Gastroesophageal sphincter (tissue), 4 donors: ENCODE measurements at places on chromosomes 11 and 22. TPM values are rescaled to one million over a fixed set of nuclear protein-coding genes. Genes with fewer than 3 reads are reported as not detected.

KCNK7 gene
- 1.5 TPM for total RNA-seq

UBQLNL gene
- 0.31 TPM for total RNA-seq

OR5B21 gene
- not detected for total RNA-seq

TEX54 gene
- total RNA-seq, result not detected

LSP1 gene
- 13.4 TPM for total RNA-seq

PARVA gene
- 235 TPM for total RNA-seq

MS4A6A gene
- total RNA-seq, result 119 TPM

DNA sequence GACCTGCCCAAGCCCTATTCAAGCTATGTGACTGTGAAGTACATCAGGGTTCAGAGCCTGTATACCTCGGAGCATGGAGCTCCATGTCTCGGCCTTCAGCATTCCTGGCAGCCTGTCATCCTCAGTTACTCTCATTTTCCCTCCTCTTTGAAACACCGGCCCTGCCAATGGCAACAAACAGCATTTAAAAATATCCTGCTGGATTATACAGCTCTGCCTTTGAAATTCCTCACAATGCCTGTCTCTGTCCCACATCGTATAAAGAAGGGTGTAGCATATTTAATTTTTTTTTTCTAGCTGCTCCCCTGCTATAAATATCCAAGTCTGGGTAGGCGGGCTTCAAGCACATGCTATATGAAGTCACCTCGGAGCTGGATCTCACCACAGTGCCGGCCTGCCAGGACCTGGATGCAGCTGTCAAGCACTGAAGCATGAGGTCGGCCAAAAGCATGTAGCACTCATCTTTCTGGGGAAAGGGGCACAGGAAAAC lies 11.8 kb downstream of the ABTB2 start:
- peak; percentile 54 for ATAC-seq

GRCh38 chr11:130031945-130032344 lies 29.3 kb upstream of the PRDM10 start:
- ATAC-seq, result no peak

DNA sequence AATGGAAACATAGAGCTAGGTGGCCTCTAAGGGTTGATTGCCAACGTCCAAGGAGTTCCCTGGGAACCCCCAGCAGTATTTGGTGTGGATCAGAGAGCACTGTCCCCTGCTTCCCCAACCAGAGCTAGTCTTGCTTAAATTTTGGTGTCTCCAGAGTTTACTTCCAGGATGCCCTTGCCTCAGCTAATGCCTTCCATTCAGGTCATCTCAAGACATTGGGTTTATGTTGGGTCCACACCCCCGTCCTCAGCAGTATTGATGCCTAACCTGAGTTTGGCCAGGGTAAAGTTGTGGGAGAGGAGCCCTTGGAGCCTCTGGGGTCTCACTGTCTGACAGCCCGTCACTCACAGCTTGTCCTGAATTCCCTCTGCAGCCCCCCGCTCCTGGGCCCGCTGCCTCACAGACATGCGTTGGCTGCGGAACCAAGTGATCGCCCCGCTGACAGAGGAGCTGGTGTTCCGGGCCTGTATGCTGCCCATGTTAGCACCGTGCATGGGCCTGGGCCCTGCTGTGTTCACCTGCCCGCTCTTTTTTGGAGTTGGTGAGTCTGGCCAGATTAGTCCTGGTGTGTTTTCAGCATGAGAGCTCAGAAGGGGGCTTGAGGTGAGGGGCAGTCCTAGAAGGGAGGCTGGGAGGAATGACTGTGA lies 1.4 kb downstream of the RCE1 start:
- no peak for ATAC-seq

- ATAC-seq, result no peak
Observed at GRCh38 chr11:27213232-27213660, 149.8 kb downstream of the CCDC34 start.

DNA sequence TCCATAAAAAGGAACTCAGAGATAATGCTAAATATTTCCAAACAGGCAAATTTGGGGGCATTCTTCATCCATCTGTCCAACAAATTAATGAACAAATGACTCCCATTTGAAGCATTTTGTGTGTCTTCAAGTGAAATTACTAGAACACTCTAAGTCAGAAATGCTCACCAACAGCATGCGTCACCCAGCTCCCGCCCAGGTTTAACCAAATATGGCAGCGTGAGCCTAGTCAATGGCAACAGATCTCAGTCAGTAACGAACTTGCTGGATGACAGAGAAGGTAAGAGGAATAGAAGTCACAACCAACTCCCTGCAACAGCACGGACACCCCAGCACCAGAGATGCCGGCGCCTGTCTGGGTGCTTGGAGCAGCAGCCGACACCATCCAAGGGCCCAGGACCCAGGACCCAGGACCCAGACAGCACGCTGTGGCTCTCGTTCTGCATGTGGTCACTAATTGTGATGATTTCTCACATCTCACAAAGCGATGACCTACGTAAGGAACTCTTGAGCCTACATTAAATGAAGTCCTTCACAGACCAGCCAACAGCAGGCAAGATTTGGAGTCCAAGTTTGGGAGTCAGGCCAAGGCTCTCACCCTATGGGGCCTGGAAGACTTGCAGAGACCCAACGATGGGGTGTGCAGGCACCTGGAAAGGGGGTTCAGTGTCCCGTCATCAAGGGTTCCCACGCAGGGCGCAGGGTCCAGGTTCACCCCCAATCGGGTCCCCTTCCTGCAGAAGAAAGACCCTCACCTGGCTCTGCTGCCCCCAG lies 556.9 kb downstream of the BRD1 start:
- ATAC-seq, result no peak

- ATAC-seq, result peak; percentile 79
Observed at GRCh38 chr11:12053606-12054361, 45.4 kb upstream of the DKK3 start.

- ATAC-seq, result no peak
Observed at GRCh38 chr11:78467931-78468330, 50.3 kb upstream of the GAB2 start.

DNA sequence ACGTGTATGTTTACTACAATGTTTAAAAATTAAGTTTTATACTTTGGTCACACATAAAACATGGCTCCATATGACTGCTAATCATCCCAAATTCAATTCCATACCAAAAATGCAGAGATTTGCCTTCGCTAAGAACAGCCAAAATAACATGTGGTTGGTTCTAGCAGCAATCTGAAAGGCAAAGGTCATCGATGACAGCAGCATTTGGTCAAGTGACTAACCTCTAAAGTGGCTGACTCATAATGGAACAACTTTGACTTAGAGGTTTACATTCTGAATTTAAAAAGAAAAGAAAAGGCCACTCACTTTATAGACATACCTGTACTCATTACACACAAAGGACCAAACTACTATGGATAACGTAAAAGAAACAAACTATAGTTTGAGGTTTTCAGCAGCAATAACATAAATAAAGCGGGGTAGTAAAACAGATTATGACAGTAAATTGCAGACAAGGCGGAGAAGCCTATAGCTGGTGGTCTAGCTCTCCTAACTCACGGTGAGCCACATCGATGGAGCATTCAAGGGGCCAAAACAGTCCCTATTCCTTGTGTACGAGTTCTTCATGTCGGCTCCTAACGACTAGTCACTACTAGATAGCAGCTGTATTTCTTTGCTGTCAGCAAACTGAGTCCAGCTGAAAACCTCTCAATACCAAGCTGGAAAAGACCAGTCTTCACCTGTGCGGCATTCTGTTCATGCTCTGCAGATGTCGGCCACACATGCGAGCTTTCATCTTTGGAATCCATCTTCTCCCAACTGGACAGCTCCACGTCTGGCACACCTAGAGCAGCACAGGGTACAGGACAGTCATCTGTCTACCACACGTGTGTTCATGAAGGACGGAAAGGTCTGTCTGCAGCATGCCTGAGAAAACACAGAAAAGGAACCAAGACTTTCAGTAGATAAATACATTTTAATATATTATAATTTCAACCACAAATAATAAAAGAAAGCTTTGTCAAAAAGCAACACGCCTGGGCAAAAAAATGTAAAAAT lies 42.1 kb downstream of the PRDM10 start:
- ATAC-seq, result no peak

DNA sequence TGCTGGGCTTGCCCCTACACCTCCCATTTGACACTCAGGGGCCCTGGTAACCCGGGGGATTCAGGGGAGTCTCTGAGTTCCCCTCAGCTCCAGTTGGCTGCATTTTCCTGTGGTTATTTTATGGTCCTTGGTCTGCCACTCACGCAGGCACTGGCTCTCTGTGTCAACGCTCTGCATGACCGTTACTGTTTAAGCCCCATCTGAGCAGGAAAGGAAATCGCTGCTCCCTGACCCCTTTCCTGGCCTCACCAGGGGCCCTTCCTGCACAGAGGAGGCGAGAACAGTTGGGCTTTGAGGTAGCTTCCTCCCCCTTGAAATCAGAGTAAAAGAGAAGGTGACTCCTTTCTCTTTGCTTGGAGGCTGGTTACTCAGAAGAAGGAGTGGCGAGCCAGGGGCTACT lies 2.4 kb downstream of the C1QTNF4 start:
- ATAC-seq, result no peak

- ATAC-seq, result no peak
Observed at GRCh38 chr11:7436657-7437056, 48.6 kb upstream of the OLFML1 start.
